Right kidney (tissue), 9 donors: ENCODE measurements at places on chromosomes 1 and 21.

- no peak for DNase-seq
These were observed 42.3 kb upstream of the HAO2 start for GRCh38 chr1:119326251-119326650.

- no peak for DNase-seq
These were observed 32.4 kb downstream of the BCAR3 start for GRCh38 chr1:93649231-93649630.

DNA sequence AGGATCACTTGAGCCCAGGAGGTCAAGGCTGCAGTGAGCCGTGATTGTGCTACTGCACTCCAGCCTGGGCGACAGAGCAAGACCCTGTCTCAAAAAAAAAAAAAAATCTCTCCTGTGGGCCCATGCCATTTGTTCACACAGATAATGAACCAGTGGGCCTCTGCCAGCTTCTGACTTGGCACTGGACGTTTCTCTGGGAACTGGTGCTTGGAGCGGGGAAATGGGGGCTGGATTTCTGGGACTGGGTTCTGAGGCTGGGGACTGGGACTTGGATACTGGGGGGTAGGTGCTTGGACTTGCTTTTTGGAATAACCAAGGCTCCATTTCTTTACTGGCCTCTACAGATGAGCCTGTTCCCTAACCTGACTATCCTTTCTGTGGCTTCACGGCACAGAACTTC is 9.7 kb downstream of the IFI6 start:
- no peak for DNase-seq

- DNase-seq, result no peak
These were observed 23.3 kb upstream of the ACBD6 start for GRCh38 chr1:180525715-180526039.

DNA sequence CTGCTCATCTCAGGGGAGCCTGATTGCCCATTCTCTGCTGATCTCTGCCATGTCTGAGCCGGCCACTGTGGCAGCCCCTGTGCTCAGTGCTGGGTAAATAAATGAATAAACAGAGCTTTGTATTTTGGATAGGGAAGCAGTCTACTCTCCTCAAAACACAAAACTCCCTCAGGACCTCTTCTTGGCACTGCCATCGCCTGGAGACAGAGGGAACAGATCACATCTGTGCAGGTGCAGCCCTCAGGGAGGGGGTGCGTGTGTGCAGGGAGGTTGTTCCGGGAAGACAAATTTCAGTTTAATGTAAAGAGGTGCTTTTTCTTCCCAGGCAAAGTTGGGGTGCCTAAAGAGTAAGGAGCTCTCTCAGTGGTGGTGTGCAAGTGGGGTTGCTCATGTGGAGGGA is 7.7 kb upstream of the FAM167B start:
- DNase-seq, result no peak

- DNase-seq, result no peak
These were observed 284.9 kb upstream of the RUNX1 start for GRCh38 chr21:35333831-35334618.

- DNase-seq, result no peak
These were observed 133.8 kb downstream of the LRRC40 start for GRCh38 chr1:70071601-70072000.

- no peak for DNase-seq
These were observed 58.4 kb downstream of the OVGP1 start for GRCh38 chr1:111369177-111369576.

DNA sequence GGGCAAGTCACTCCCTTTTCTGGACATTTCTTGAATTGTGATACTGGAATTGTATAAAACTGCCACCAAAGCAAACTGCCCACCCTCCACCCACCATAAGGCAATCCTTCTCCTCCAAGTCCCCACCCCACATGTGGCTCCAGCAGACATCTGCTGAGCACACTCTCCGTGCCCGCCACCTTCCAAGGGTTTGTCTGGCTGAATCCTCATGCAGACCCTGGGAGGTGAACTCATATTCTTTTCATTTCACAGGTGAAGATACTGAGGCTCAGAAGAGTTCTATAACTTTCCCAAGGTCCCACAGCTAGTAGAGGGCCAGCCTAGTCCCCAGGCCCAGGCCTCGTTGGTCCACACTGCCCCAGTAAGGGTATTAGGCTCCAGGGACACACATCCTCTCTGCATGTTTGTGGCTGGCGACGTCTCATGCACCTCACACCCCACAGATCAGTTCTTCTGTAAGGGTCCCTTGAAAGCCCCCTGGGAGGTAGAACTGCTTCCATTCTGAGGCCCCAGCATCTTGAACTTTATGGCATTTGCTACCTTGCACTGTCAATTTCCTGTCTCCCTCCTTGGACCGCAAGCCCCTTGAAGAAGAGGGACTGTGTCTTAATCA is 14.1 kb downstream of the CNTN2 start:
- DNase-seq, result no peak

DNA sequence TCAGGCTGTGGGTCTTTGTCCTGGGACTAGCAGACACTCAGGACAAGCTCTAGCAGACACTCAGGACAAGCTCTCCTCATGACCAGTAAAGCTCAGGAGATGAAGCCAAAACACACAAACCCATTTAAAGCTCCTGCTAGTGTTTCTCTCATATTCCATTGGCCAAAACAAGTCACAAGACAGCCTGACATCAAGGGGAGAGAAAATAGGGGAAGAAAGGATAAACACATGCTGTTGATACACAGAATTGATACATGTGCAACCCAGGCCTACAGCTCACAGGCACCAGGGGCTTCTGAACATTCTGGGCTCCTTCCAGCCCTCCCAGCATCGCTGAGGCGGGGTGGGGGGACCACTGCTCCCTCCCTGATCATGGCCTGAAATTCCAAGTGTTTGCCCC is 35.3 kb downstream of the ATF3 start:
- no peak for DNase-seq

- no peak for DNase-seq
These were observed 1.3 kb downstream of the DENND4B start for GRCh38 chr1:153945131-153945794.

GRCh38 chr1:61753998-61754508 is 11.8 kb downstream of the PATJ start:
- no peak for DNase-seq

DNA sequence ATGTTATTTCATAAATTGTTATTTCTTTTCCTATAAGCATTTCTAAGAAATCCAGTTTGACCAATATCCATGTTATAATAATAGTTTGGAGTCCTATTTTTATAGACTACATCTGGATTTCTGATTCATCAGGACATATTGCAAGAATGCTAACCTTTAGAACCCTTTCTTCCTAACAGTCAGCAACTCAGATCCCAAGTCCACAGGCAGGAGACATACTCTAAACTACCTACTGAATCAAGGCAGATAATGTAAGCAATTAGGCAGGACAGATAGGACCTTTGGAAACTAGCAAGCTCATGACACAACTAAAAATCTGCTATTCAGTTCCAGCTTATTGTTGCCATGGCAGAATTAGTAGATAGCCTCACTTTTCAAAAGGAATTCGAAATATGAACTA is 104.1 kb downstream of the DENND1B start:
- DNase-seq, result no peak

DNA sequence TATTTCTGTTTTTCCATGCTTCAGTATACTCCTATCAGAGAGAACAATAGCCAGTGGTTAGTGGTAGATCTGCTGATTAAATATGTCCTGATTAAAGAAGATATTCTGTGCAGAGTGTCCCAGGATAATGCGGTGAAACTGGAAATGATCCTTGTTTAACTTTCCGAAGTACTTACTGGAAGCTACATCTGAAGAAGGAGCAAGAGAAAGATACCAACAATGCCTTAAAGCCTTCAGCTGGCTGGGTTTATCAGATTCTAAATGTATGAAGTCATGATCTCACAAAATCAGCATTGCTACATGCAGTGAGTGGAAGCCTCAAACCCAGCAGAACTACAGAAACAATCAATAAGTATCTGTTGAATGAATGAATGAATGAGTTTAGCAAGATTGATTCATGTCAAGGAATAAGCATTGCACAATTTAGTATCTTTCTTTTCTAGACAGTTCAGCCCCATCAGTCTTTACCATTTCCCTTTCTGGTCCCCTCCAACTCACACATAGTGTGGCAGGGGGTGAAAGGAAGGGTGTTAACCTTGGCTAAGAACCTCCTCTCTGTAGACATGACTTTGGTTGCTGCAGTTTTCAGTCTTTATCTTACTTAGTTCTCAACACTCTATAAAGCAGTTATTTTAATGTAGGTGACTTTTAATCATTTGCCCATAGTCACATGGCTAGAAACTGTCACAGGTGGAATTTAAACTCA is 24.7 kb upstream of the DNASE2B start:
- no peak for DNase-seq
